Lower lobe of right lung (tissue), 2 donors: ENCODE measurements at places on chromosomes 11 and 22. TPM values are rescaled to one million over a fixed set of nuclear protein-coding genes. Genes with fewer than 3 reads are reported as not detected.

The PATE4 gene
- not detected for total RNA-seq

The STK33 gene
- 17.3 TPM for total RNA-seq

The DGCR8 gene
- 29.5 TPM for total RNA-seq

The LMF2 gene
- total RNA-seq, result 58.8 TPM

The TCN2 gene
- total RNA-seq, result 44.2 TPM

The SLC22A8 gene
- total RNA-seq, result not detected

The RAG2 gene
- not detected for total RNA-seq

The MUC6 gene
- 0.09 TPM for total RNA-seq

The RAPSN gene
- 1.2 TPM for total RNA-seq
